ENCODE measurements at places on chromosomes 7 and 10.

DNA sequence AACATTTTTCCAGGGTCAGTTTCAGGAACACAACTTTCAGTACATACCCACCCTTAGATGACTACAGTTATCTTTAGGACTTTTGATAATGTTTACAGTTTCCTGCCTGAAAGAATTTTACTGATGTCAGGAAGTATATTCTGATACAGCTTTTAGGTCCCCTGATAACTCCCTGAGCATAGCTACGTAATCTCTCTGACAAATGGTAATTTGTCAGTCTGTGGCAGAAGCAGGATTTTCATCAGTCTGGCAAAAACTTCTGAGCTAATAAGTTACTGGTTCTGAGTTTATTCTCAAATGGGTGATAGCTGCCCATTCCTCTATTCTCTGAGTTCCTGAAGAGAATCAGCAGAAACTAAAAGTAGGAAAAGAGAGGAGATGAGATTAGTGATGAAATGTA lies 270.1 kb upstream of the MTPN start:
- DNase-seq: no peak

GRCh38 chr10:132786884-132787494 lies 1.0 kb upstream of the NKX6-2 start:
- DNase-seq: no peak

DNA sequence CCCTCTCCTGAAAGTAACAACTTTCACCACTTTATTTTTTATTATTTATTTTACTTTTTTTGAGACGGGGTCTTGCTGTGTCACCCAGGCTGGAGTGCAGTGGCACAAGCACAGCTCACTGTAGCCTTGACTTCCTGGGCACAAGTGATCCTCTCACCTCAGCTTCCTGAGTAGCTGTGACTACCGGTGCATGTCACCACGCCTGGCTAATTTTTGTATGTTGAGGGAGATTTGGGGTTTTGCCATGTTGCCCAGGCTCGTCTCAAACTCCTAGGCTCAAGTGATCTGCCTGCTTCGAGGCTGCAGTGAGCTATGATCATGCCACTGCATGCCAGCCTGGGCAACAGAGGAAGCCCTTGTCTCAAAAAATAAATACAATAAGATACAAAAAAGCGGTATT lies 14.9 kb upstream of the SLIT1 start:
- no peak for DNase-seq

GRCh38 chr10:27618906-27619305 lies 114.8 kb downstream of the RAB18 start:
- peak; percentile 72 for DNase-seq

DNA sequence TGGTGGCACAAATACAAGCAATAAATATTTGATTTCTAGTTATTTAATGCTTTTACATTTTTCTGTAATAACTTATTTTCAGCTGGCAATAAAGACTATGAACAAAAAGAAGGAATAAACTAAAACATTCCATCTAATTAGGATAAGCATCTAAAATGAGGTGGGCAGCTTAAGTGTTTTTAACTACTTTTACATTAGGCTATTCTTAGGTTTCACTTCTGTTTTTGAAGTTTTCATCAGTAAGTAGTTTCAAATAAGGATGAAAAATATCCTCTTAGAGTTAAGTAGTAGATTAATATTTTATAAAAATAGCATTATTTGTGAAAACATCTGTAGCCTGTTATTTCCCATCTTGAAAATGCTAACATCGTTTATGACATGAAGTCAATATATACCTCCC lies 15.9 kb downstream of the NT5C2 start:
- DNase-seq: no peak

- no peak for DNase-seq
Observed at GRCh38 chr10:70974920-70975319, 86.6 kb upstream of the PCBD1 start.

DNA sequence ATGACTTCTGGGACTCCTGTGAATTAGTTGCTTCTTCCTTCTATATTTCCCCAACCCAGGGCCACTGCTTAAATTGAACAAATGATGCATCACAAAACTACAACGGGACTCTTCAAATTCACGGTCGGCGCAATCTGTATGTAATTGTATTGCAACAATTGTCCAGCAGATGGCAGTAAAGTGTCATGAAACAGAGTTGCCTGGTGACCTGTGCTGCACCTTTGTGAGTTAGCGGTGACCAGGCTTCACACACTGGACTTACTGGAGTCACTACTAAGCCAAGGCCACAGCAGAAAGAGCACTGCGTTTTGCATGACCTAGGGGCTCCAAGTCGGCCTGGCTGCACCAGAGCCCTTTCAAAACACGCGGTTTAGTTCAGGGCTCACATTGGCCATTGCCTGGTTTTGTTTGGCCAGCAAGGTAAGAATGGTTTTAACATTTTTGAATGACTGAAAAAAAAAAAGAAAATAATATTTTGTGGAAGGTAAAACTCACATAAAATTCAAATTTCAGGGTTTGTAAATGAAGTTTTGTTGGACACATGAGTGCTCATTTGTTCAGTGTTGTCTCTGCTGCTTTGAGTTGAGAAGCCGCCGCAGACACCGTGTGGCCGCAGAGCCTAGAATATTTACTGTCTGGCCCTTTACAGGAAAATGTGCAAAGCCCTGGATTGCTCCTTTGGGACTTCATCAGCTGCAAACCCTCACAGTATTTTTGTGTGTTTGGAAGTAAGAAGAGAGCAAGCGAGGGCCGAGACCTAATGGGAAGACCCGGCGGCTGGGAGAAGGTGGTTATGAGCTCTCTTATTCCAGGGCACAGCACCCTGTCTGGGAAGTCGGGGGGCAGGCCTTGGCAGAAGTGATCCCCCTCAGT lies 23.2 kb upstream of the ZNF32 start:
- DNase-seq: no peak

GRCh38 chr10:14413523-14413922 lies 82.8 kb upstream of the FRMD4A start:
- DNase-seq: no peak

GRCh38 chr7:157140511-157140905 lies 1.8 kb downstream of the UBE3C start:
- no peak for DNase-seq

DNA sequence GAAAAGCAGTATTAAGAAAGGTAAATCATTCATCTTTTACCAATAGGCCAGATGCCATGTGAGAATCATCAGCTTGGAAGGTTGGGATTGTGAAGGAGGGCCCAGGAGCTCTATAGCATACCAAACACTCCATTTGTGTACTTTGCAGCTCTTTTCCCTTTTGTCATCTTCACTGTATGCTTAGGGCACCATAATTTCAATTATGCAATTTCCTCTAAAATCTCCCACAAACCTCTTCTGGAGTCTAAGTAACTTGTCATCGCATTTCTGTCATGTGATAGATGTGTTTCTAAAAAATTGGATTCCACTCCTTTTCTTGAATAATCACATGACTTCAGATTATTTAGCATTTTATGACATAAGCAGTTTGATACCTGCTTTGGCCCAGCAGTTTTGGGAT lies 17.9 kb downstream of the RPP30 start:
- no peak for DNase-seq

GRCh38 chr7:2028733-2029132 lies 204.0 kb downstream of the MAD1L1 start:
- DNase-seq: no peak

DNA sequence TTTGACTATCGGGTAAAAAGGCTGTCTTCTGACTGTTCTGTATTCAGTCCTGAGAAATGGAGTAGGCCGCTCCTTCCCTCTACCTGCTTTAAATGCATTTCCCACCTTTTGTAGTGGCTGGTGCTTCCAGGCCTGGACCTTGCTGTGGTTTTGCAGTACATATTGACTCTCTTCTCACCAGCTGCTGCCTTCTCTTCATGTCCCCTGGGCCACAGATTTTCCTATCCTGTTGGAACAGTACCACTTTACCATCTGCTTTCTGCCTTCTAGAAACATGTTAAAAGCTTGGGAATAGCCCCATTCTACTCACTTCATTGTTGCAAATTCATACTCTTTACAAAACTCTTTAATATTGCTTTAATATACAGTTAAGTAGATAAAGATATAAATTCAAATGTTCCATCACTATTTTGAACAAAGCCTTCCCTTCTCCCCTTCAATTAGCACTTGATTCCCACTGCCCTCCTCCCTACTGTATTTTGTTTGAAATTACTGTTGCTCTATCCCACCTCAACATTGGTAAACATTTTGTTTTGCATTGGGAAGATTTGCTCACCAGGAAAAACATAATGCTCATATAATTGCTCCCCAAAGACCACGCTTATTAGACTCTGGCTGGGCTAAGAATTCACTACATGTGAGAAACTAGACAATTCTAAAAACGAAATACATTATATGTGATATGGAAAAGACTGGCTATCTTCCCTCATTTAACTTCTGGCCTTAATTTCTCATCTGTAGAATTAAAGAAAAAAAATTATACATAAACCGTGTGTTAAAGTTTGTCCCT lies 17.3 kb upstream of the SEMA3C start:
- no peak for DNase-seq

- peak; percentile 12 for DNase-seq
Observed at GRCh38 chr7:55965100-55965470, 700 bp downstream of the NIPSNAP2 start.

- no peak for DNase-seq
Observed at GRCh38 chr10:117483056-117483590, 59.4 kb upstream of the EMX2 start.

DNA sequence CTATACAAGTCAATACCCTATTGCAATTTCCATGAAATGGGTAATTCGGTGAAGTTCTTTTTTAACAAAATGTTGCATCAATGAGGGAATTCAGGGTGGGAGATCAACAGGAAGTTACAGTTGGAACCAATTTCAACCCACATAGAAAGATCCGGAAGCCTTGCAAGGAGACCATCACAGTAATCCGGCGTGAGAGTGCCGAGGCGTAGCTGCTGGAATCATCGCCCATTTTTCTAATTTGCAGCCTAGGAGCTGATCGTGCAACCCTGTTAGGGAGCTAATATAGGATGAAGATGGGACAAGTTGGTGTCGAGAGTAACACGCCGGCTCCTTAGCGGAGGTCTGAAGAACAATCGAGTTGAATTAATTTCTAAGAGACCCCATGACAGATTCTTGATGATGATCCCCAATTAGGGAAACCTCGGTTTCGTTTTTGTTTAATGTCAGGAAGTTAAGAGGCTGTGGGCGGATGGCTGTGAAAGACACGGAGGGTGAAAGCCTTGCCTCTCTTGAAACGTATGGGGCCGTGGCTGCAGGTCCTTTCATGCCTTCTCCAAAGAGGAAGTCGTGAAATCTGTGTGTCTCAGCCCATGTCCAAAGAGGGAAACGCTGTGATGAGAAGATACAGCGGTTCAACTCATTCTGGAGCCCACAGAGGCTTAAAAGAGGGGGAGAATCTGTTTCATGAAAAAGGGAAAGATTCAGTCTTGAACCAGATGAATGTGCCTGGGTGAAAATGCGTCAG lies 51.2 kb upstream of the CARD11 start:
- DNase-seq: no peak

- no peak for DNase-seq
Observed at GRCh38 chr7:148883266-148884048, 634 bp downstream of the EZH2 start.

- no peak for DNase-seq
Observed at GRCh38 chr7:35905555-35905954, 104.7 kb downstream of the SEPTIN7 start.

DNA sequence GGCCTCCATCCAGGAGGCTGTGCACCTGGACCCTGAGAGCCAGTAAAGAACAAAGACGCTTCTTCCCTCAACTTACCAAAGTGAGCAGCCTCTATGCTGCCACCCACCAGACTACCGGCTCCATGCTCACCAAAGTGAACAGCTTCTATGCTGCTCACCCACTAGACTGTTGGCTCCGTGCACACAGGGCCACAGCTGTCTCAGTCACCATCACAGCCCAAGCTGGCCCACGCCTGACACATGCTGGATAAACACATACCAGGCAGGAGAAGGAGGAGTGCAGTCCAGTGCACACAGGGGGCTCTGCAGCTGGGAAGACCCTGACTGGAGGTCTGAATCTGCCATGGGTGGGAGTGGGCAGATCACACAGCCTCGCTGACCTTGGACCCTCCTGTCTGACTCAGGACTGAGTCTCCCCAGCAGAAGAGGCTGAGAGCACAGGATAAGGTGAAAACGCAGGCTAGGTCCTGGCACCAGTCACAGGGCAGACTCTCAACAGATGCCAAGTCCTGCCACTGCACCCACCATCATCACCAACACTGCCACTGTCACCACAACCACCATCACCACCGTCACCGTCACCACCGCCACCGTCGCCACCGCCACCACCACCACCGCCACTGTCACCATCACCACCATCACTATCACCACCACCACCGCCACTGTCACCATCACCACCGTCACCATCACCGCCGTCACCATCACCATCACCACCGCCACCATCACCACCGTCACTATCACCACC lies 130.9 kb downstream of the MAD1L1 start:
- DNase-seq: no peak

- DNase-seq: no peak
Observed at GRCh38 chr10:59626523-59626869, 83.2 kb downstream of the SLC16A9 start.

DNA sequence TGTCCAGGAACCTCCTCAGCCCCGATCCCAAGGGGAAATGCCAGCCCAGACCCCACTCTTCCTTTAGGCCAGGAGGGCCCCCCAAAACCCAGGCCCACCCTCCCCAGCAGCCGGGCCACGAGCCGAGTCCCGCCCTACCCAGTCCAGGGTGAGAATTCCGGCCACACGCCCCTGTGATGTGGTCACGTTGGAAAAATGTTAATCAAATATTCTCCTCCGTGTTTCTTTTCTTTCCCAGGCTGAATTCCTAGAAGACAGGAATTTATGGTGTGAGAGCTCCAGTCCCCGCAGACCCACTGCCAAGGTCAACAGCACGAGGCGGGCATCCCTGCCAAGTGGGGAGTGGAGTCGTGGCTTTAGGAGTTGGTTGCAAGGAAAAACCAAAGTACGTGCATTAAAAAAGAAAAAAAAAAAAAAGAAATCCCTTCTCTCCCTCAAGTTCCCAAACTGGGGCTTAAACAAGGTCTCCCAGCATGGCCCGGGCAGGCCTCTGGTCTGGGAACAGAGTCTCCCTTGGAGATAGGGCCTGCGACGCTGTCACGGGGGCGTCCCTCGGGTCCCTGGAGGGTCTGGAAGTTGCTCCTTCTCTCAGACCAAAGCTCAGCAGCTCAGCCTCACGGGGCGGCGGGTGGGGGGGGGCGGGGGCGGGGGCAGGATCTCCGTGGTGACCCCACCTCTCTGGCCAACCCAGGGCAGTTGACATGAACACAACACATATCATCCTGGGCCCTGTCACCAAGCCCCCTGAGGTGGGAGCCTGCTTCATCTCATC lies 28.1 kb upstream of the ELN start:
- peak; percentile 94 for DNase-seq

GRCh38 chr10:132518572-132519381 lies 18.8 kb upstream of the INPP5A start:
- DNase-seq: no peak

Data from GM04503 (cell line).